ENCODE measurements at places on chromosomes 12 and 14.
A peak's percentile ranks its signal among the peaks of the same experiment; 100 is the strongest.

- no peak for DNase-seq
Measured at GRCh38 chr12:92058664-92059063, 87.0 kb downstream of the BTG1 start.

DNA sequence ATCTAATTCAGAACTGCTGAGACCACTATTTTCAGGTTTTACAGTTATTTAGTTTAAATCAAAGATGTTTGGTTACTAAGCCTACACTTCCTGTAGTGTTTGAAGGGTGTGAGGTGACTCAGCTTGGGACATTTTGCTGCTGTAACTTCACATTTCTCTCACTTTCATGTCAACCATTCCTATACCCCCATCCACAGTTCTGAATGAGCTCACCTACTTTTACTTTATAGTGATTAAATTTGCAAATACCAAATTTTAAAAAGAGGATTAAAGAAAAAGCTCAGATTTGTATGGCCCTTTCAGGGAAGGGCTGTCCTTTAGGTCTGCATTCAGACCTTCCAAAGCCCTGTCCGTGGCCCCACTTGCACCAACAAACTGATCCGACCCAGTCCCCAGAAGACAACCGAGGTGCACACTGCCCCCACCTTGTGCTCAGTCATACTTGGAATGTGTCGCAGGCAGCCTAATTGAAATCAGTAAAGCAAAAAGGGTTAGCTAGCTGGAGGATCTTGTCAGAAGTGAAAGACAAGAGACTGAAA is 174.4 kb downstream of the MON2 start:
- peak; percentile 6 for DNase-seq

- no peak for DNase-seq
Measured at GRCh38 chr12:62770381-62770780, 164.6 kb downstream of the PPM1H start.

- no peak for DNase-seq
Measured at GRCh38 chr12:132593938-132594358, 16.4 kb downstream of the LRCOL1 start.

DNA sequence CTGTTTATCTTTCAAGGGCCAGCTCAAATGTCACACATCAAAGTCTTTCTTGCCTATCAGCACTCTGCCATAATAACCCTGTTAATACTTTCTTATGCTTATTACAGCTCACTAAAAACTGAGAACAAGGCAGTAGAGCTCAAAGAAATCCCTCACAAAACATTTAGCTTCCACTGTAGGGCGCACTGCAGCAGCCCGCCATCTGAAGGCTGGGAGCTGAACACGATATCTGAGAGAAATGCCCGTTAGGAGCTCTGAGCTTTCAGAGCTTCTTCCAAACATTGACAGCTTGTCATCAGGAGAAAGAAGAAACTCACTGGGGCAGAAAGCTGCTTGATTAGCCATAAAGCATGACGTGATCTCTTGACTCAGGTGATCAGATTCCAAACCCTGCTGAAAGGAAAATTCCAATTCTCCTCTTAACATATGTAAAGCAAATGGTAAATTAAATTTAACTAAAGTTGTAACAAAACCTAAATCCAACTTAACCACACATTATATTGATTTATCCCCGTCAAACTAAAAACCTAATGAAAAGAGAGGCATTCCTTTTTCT is 175.7 kb downstream of the C12orf50 start:
- DNase-seq, result no peak

DNA sequence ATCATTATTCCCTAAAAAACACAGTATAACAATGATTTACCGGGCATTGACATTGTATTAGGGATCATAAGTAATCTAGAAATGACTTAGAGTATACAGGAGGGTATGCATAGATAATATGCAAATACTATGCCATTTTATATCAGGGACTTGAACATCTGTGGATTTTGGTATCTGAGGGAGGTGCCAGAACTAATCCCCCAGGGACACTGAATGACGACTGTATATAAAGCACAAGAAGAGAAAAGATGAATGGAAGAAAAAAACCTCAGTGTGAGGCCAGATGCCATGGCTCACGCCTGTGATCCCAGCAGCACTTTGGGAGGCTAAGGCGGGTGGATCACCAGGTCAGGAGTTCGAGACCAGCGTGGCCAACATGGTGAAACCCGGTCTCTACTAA is 25.5 kb upstream of the COX6A1 start:
- DNase-seq, result no peak

- DNase-seq, result no peak
Measured at GRCh38 chr14:102525219-102525928, 15.8 kb upstream of the ANKRD9 start.

GRCh38 chr14:72889366-72889765 is 4.5 kb downstream of the DPF3 start:
- DNase-seq, result no peak

- DNase-seq, result no peak
Measured at GRCh38 chr12:85130646-85131045, 94.5 kb downstream of the LRRIQ1 start.

DNA sequence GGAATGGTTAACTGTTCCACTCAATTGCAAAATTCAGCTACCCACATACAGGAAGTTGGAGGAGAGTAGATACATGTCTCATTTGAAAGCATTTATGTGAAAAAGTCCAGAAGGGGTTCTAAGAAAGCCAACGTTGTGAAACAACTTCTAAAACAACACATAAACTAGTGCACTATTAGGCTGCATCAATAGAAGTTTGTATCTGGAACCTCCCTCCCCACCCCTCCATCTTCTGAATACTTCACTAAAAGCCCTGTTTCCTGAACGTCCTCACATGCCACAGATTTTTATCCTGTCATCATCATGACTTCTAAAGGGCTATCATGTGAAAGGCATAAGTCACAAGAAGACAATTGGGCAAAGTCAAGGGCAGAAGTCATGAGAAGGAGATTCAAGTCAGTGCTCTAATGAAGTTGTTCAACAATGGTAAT is 5.5 kb downstream of the KRT79 start:
- DNase-seq, result no peak

DNA sequence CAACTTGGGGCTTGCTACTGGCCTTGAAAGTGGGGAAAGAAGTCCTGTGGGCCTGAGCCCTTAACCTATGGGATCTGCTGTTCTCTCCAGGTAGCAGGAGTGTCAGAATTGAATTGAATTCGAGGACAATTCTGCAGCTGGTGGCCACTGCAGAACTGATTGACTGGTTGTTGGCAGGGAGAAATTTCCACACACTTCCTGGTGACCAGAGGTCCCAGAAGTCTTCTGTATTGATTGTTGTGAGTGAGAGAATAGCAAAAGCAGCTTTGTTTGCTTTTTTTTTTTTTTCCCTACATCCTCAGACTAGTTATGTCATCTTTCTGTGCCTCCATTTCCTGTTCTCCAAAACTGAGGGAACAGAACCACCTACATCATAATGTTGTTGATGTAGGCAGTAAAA is 64.1 kb downstream of the PRICKLE1 start:
- DNase-seq, result no peak

DNA sequence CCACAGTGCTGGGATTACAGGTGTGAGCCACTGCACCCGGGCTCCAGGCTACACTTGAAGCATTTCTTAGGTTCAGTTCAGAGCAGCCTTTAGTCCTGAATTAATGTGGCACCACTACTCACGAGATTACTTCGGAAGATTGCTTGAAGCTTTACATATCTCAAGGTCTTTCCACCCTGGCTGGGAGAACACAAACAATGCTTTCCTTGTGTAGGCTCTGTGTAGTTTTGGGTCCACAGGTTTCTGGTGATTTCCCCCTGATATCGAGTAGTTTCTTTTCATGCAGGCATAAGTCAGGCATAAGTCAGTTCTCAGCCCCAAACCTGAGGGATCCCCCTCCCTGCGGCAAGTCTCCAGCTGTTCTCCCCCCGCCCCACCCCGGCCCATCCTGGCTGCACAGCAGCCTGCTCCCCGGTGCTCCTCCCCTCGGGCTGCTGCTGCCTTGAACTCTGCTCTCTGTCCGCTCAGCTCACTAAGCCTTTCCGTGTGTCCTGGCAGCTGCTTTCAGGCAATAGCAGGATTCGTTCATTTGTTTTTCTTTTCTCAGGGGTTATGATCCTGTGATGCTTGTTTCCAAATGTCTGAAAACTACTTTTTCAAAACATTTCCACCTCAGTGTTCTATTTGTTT is 417.7 kb downstream of the TMEM121 start:
- DNase-seq, result no peak

- no peak for DNase-seq
Measured at GRCh38 chr14:100467939-100468338, 119.3 kb downstream of the BEGAIN start.

DNA sequence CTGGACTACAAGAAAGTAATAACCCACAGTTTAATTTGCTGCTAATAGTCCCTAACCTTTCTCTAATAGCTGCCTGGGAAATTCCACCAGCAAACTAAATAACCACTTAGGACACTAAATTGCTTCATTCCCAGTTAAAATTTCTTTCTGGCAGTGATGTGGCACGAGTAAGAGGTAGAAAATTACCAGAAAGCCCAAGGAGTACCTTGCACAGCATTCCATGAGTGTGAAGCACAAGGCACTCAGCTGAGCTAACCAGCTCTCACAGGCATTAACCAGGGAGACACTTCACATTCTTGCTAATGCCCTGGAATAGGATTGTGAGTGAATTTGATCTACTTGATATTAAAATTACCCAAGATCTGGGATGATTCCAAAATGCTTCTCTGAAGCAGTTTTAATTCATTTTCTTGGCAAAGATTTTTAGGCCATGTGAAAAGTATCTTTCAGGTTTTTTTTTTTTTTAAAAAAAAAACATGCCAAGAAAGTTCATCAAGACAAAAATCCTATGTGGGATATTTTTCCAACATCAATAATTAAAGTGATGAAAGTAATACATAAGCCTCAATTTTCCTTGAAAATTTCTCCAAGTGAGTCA is 29.5 kb downstream of the TSPAN8 start:
- no peak for DNase-seq

DNA sequence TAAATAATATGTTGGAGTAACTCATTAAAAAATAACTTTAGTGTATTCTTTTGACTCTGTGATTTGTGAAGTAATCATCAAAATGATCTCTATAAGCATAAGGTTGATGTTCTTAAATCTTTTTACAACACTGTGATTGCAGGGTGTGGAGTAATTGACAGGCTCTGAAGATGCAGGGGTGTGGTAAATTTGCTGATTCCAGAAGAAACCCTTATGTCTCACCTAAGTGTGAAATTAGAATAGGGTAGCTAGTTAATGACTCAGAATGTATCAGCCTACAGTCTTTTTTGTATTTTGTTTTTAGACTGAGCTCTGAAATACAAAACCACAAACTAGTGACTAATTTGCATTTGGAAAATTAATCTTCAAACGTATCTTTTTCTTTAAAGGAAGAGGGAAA is 5.9 kb downstream of the PRPF39 start:
- DNase-seq, result no peak

GRCh38 chr14:81571437-81571836 is 37.8 kb upstream of the SEL1L start:
- no peak for DNase-seq

DNA sequence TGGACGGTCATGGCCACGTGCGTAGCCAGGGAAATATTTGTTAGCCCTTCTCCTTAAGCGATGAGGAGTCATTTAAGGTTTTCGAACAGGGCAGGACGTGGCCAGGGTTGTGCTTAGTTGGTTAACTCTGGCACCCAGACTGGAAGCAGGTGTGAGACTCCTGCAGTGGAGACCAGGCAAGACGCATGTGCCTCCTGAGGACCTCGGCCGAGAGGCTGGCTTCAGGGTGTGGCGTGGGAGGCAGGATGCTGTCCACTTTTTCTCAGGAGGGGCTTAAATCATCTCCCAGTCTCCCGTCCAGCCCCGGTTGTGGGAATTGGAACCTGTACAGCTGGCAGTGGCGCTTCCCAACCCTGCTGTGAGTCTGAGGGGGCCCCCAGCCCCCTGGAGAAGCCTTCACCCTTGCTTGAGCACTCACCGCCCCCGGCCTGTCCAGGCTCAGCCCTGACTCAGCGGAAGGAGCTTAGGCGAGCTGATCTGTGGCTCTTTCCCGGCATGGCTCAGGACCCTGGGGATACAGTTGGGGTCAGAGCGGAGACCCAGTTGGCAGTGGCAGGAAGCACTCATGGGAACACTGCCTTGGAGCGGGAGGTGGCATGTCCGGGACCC is 46.3 kb upstream of the TSPAN9 start:
- DNase-seq, result no peak

DNA sequence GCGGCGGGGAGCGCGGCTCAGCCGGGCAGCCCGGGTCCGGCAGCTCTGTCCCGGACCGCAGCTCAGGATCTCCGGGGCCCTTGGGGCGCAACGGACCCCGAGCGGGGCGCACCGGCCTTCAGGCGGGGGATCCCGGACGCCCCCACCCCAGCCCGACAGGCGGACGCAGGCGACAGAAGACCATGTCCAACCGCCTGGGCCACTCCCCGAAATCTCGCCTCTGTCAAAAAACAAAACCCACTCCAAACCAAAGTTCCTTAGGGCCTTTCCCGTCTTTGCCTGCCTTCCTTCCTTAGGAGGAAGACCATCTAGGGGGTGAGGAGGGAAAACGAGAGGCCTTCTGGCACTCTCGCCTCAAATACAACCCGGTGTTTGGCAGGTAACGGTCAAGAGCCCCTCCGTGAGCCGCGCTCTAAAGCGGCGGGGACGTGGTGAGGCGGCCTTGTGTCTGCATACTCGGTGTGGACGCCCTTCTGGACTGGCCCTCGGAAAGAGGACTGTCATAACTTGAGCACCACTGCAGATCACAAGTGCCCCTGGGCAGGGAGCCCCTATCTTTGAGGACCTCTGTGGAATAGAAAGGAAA is 604 bp downstream of the HCFC2 start:
- DNase-seq, result no peak

DNA sequence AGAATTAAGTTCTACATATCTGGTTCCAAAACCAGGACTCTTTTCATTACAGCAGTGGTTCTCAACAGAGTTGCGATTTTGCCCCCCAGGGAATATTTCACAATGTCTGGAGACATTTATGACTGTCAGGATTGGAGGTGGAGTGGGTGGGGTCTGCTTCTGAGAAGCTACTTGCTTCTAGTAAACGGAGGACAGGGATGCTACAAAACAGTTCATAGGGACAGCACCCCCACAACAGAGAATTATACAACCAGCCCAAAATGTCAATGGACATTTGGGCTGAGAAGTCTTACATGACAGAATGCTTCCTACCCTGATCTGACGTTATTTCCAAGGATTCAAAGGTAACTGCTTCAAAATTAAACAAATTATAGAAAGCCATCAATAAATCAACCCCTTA is 739 bp upstream of the SPATA7 start:
- no peak for DNase-seq

GRCh38 chr12:105078712-105079570 is 5.3 kb downstream of the ALDH1L2 start:
- no peak for DNase-seq

GRCh38 chr12:31853520-31853919 is 105.7 kb upstream of the RESF1 start:
- DNase-seq, result no peak

- DNase-seq, result peak; percentile 66
Measured at GRCh38 chr14:65850429-65851135, 438.1 kb downstream of the FUT8 start.
